ENCODE measurements at places on chromosomes 4 and X.

- DNase-seq = no peak
Measured at GRCh38 chr4:142933207-142933606, 87.1 kb upstream of the INPP4B start.

GRCh38 chr4:138110815-138111214, 131.3 kb downstream of the SLC7A11 start:
- no peak for DNase-seq

DNA sequence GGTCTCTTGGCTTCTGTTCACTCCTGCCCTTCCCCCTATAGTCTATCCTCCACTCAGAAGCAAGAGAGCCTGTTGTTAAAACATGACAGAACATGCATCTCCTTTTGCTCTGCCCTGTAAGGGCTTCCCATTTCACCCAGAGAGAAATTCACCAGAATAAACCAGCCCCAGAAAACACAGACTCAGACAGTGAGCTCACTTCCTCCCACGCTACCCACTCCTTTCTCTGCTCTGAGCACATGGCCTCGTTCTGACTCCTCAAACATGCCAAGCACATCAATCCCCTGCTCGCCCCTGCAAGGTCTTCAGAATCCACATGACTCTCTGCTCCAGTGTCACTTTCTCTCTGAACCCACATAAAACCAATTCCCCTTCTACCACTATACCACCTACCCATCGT, 50.4 kb downstream of the MID1 start:
- DNase-seq = no peak

- no peak for DNase-seq
Measured at GRCh38 chr4:55722132-55722531, 86.0 kb upstream of the NMU start.

- DNase-seq = no peak
Measured at GRCh38 chr4:70449220-70449619, 22.8 kb upstream of the MUC7 start.

- DNase-seq = no peak
Measured at GRCh38 chr4:11881947-11882346, 453.3 kb upstream of the HS3ST1 start.

Data from NCI-H2227 treated with DMSO at 0.1 percent for 48 hours (cell line).